HEK293T (cell line): ENCODE measurements at places on chromosomes 5 and 9.

DNA sequence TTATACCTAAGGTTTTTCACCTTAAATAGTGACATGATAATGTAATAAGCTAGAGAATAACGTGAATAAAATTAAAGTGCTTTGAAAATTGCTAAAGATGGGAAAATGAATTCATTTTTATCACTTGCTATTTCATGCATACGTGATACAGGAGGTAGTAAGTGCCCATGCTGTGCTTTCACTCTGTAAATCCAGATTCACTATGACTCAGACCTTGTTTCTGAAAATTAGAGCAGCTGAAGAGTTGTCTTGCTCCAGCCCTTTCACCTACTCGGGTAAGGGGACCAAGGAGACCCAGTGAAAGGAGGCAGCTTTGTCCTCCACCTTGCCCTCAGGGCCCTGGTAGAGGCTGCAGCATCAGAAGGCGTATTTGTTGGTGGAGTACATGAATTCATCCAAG is 87.9 kb downstream of the ANKH start:
- no peak for DNase-seq

- DNase-seq, result no peak
Observed at GRCh38 chr5:169139480-169140050, 161.4 kb downstream of the SLIT3 start.

- no peak for DNase-seq
Observed at GRCh38 chr9:113350937-113351336, 1.6 kb downstream of the BSPRY start.

- no peak for DNase-seq
Observed at GRCh38 chr5:141598391-141599345, 20.1 kb downstream of the DIAPH1 start.

- no peak for DNase-seq
Observed at GRCh38 chr5:168750926-168751325, 171.8 kb upstream of the PANK3 start.

DNA sequence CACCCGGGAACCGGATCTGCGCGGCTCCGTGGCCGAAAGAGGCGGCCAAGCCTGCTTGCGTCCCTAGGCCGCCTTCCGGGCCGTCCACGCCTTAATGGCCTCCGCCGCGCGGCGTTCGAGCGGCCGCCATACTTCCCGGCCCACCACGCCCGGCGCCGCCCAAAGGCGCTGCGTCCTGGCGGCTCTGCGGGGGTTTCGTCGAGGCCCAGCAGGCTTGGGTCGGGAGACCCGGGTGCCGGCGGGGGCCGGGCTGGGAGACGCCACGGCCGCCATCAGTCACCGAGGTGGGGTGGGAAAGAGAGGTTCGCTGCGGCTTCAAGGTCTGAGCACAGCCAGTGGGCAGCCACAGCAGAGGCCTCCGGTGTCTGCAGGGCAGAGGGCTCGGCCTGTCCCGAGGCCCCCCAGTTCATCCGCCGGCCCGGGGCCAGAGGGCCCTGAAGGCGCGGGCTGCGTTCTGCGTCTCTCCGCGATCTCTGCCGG is 545.8 kb upstream of the CDH10 start:
- no peak for DNase-seq

DNA sequence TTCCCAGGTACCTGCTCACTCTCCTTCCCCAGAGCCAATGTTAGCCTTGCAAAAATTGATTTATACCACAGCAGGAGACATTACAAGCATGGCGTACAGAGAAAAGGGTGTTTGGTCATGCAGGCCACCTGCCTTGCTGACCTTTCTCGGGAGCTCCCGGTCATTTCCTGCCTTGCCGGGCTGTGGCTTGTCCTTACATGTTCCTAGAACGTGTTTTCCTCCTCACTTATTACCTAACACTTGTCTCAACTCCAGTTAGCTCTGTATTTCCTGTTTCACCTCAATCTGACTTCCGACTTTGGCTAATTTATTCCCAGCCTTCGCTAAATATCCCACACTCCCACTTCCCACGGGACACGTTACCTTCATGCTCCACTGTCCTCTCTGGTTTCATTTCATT is 282.5 kb downstream of the ICE1 start:
- DNase-seq, result no peak

DNA sequence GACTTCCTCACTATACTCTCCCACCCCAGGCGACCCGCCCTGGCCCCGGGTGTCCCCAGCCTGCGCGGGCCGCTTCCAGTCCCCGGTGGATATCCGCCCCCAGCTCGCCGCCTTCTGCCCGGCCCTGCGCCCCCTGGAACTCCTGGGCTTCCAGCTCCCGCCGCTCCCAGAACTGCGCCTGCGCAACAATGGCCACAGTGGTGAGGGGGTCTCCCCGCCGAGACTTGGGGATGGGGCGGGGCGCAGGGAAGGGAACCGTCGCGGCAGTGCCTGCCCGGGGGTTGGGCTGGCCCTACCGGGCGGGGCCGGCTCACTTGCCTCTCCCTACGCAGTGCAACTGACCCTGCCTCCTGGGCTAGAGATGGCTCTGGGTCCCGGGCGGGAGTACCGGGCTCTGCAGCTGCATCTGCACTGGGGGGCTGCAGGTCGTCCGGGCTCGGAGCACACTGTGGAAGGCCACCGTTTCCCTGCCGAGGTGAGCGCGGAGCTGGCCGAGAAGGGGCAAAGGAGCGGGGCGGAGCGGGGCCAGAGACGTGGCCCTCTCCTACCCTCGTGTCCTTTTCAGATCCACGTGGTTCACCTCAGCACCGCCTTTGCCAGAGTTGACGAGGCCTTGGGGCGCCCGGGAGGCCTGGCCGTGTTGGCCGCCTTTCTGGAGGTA is 2.1 kb downstream of the CA9 start:
- DNase-seq, result no peak

DNA sequence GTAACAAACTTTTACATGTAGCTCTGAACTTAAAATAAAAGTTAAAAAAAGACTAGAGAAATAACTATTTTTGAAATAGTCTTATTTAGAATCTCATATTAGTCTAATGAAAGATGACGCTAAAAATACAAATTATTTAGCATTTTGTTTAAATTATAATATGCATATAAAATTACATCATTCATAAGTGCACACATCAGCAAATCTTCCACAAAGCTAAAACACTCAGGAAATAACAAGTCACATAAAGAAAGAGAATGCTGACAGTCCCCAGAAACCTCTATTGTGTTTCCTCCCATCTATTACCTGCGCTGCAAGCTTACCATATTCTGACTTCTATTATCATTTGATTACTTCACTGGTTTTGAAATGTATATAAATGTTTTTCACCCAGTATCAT is 986.9 kb upstream of the SEMA6A start:
- no peak for DNase-seq

- no peak for DNase-seq
Observed at GRCh38 chr5:29897916-29898315, 1295.6 kb upstream of the CDH6 start.

GRCh38 chr5:58077966-58078365 is 381.9 kb downstream of the PLK2 start:
- DNase-seq, result no peak

- no peak for DNase-seq
Observed at GRCh38 chr5:178551059-178551458, 39.1 kb downstream of the COL23A1 start.

- no peak for DNase-seq
Observed at GRCh38 chr5:126568206-126568755, 26.7 kb downstream of the ALDH7A1 start.
